ENCODE measurements at places on chromosomes 7 and 10. TPM values are rescaled to one million over a fixed set of nuclear protein-coding genes. Genes with fewer than 3 reads are reported as not detected.

DNA sequence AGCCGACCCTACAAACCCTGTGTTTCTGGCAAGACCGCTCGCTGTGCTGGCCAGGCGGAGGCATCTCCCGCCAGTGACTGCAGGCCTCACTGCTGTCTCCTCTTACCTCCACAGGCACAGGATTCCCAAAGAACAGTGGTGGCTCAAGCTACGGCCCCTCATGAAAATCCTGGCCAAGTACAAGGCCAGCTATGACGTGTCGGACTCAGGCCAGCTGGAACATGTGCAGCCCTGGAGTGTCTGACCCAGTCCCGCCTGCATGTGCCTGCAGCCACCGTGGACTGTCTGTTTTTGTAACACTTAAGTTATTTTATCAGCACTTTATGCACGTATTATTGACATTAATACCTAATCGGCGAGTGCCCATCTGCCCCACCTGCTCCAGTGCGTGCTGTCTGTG, 36.2 kb downstream of the PITRM1 start:
- H3K4me1 ChIP-seq, result peaks cover 20% of the 10 kb centered on the region
- H3K4me3 ChIP-seq, result no peak overlapping the region
- no peak overlapping the region for H3K27ac ChIP-seq
- H3K36me3 ChIP-seq, result peaks cover 98% of the 10 kb centered on the region
- no peaks in the 10 kb centered on the region for H3K27me3 ChIP-seq

DNA sequence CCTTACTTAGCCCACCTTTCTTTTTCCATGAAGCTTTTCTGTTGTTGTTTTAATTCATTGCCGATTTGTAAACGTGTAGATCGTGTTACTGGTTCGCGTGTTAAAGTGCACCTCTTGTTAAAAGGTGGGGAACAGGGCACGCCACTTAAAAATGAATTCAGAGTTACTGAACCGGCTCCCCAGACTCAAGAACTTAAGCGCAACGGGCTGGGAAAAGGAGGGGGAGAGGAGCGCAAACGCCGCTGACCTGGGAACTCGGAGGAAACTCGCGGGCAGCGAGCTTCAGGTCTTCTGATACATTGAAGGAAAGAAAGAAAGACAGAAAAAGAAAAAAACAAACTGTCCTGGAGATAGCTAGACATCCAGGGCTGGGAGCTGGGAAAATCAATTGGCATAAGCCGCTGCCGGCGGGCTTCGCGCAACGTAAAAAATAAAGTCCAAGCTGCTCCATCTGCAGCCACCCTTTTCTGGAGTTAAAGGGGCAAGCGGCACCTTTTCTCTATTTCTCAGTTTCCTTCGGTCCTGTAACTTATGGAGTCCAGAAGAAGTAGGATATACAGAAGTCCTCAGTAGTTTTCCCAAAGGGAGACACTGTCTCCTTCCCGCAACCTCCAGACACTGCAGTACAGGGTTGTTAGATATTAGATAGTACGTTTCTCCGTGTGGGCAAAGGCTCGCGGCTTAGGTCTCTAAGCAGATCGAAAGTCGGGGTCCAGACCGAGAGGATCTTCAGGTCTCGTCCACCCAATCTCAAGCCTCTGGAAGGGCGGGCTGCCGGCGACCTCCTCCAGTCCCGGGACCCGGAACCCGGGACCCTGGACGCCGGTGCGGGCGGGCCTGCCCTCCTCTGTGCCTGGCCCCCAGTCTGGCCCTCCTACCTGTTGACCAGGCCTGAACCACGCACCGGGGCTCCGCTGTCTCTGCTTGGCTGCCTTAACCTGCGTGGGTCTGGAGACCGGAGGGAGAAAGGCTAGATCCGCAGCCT, 1.8 kb upstream of the DLX6 start:
- peak; percentile 19 for DNase-seq
- no peak overlapping the region for H3K4me3 ChIP-seq
- H3K27ac ChIP-seq, result no peak overlapping the region
- H3K27me3 ChIP-seq, result peaks cover 100% of the 10 kb centered on the region
- no peaks in the 10 kb centered on the region for H3K36me3 ChIP-seq
- H3K4me1 ChIP-seq, result peaks cover 29% of the 10 kb centered on the region

DNA sequence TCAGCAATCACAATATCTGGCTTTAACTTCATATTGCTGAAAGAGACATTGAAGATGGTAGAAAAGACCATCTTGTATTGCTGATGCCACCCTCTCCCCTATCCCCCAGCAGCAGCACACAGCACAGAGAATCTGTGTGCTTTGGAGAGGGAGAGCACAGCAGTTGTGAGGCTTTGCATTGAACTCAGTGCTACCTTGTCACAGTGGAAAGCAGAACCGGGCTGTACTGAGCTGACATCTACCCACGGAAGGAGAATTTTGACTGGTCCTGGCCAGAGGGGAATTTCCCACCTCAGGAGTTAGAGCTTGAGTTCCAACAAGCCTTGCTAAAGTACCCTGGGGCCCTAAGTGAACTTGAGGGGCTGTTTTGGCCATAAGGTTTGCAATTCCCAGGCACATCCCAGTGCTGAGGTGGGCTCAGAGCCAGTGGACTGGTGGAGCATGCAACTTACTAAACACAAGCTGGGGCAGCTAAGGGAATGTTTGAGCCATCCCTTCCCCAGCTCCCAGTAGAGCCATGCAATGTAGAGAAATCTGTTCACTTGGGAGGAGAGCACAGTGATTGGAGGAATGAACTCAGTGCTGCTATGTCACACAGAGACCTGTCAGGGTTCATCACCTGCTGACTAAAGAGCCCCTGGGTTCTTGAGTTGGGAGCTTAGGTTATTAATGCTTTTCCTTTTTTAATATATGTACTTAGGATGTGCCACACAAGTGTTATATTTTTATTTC, 62.1 kb downstream of the OR13A1 start:
- H3K4me3 ChIP-seq, result no peak overlapping the region
- no peak for DNase-seq
- no peaks in the 10 kb centered on the region for H3K27me3 ChIP-seq
- no peak overlapping the region for H3K27ac ChIP-seq
- no peaks in the 10 kb centered on the region for H3K4me1 ChIP-seq
- H3K36me3 ChIP-seq, result no peaks in the 10 kb centered on the region

Gene SHTN1
- total RNA-seq, result 13.3 TPM

Gene SDK1
- total RNA-seq, result 7.4 TPM

Gene FGFR2
- total RNA-seq, result 84.0 TPM

Measured in stomach (tissue), 19 donors.